ENCODE measurements at places on chromosomes 5 and 9.

DNA sequence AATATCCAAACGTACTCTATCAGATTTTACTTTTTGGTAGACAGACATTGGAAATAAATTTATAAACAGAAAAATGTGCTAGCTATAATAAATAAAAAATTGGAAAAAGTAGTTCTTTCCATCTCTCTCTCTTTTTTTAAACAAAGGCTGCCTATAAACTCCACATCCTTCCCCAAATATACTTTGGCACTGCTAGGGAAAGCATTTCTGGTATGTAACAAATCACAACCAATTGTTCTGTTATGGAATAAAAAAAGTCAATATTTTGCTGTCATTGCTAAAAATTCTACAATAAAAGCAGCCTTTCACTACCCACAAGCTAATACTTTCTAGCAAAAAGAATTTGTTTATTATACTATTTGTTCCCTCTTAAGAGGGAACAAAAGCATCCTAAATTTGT, 169.2 kb upstream of the TARS1 start:
- no peak for DNase-seq

DNA sequence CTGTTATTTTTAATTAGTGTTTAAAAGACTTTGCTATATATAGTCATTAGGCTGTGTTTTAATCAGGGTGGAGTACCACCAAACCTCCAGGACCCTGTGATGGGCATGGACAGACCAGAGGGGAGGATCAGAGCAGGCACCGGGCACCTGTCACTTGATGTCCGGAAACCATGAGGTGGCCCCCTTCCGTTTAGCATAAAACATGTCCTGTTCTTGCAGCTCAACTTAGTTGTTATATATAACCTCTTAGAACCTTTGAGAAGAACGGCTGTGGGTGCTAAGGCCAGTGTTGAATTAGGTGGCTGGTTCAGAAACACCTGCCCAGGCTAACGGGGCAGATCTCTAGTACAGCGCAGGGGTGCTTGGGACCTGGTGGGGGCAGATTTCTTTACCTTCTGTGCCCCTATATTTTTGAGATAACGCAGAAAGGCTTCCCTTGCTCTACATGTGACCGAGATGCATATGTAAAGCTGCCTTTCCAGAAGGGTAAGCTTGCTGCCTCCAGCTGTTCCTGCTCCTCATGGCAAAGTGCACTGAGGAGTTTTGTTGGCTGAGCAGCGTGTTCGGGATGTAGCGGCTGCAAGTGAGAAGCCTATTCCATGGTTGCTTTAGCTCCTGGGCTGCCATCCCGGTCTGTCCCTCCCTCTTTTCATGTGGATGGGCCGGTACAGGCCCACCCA, 255.5 kb downstream of the FANCC start:
- no peak for DNase-seq

- DNase-seq, result no peak
Observed at GRCh38 chr9:123174887-123175518, 93.4 kb downstream of the STRBP start.

GRCh38 chr5:174699131-174699530, 25.3 kb upstream of the MSX2 start:
- no peak for DNase-seq

DNA sequence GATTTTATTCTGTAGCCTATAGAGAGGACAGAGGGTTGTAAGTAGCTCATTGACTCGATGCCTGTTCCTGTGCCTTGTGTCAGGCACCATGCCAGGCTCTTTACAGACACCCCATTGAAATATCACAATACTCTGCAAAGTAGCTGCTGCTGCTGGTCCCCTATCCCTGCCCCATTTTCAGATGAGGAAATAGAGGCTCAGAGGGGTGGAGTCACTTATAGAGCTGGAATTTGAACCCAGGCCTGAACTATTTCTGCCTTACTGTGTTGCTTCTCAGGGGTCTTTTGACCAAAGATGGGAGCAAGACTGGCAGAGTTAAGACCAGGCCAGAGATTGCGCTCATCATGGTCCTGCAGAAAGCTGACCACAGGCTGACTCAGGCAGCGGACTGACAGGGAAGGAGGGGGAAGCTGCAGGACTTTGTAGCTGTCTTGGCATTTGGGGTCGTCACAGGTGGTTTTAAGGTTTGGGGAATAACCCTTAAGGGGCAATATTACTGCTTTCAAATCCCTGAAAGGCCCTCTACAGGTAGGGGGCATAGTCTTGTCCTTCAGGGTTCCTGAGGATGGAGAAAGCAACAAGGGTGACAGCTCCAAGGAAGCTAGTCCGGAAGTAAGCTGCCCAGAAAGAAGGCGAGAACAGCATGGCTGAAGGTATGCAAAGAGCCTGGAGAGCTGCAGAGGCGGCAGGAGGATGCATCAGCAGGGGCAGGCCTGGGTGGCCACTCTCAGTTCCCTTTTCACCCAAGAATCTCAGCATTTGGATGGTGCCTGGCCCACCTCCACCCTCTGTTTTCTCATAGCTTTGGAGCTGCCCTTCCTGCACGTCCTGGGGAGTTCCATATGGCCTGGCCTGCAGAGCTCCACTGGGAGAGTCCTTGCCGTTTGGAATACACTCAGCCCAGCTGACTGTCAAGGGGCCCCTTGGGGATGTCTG, 18.3 kb upstream of the NDST1 start:
- DNase-seq, result peak; percentile 53

- DNase-seq, result peak; percentile 34
Observed at GRCh38 chr5:101390151-101390908, 487.2 kb upstream of the ST8SIA4 start.

DNA sequence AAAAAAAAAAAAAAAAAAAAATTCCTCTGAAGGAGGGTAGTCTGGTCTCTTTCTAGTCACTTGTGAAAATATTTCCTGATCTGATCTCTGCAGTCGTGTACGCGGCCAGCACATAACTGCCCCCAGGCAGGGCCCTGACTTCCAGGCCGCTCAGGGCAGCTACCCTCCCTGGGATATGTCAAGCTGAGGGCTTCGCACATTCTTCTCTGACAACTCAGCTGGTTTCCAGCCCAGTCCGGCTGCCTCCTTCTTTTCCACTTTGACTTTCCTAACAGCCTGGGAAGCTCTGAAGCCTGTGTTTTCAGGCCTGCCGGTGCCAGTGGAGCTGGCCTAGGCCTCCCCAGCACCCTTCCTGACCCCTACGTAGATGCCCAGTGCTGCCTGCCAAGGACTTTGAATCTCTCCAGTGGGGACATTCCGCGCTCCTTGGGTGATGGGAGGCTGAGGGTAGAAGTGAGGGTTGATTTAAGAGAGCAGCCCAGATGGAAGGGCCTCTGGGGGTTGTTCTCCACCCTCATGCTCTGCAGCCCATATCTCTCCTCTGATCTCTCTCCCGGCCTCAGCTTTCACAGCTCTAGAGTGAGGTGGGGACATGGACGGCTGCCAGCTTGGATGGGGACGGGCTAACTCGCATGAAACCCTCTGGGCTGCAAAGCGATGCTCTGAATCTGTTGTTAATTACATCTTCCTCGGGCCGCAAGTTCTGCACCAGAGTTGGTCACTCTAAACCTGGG, 20.7 kb downstream of the COL5A1 start:
- no peak for DNase-seq

DNA sequence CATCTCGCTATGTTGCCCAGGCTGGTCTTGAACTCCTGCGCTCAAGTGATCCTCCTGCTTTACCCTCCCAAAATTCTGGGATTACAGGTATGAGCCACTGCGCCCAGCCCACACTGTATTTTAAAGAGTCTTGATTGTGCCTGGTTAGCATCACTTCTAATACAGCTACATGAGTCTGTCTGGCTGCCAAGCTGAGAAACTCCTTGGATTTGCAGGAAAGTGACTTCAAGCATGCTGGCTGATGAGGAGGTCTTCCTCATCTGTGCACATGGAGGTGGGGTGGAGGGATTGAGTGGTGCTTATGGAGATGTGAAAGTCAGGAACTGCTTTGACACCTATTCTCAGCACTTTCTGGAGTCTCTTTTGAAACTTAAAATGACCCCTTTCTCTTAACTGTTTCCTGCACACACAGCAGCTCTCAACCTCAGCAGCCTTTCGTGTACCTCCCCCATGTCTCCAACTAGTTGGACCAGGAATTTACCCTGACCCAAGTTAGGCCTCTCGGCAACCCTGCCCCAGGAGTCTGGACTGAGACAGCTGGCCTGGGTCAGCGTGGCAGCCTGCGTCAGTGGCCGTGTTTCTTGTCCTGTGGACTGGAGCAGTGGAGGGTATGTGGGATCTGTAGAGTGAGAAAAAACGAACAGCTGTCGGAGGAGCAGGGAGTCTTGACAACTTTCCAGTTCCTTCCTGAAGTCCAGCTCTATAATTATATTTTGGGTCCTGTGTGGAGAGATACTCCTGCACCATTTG, 72.5 kb downstream of the ACER2 start:
- no peak for DNase-seq

DNA sequence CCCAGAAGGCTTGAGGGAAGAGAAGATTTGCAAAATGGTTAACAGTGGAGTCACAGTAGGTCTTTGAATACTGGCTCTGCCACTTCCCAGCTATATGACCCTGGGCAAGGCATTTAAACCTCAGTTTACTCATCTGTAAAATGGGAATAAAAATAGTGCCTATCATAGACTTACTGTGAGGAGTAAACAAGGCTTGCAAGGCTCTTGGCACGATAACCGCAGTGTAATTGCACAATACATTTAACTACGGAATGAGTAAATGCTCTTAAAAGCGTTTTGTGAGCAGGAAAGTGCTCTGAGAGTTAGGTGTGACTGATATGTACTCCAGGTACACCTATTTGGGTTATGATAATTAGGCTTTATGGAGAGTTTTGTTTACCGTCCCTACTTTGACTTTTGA, 8.4 kb downstream of the SLC36A3 start:
- DNase-seq, result no peak

- DNase-seq, result no peak
Observed at GRCh38 chr5:133917785-133918184, 50.6 kb downstream of the C5orf15 start.

- DNase-seq, result peak; percentile 97
Observed at GRCh38 chr5:80109646-80110478, 74.7 kb downstream of the THBS4 start.

GRCh38 chr9:110121170-110121569, 86.8 kb downstream of the C9orf152 start:
- no peak for DNase-seq

- DNase-seq, result no peak
Observed at GRCh38 chr9:97830884-97831829, 21.9 kb upstream of the FOXE1 start.

DNA sequence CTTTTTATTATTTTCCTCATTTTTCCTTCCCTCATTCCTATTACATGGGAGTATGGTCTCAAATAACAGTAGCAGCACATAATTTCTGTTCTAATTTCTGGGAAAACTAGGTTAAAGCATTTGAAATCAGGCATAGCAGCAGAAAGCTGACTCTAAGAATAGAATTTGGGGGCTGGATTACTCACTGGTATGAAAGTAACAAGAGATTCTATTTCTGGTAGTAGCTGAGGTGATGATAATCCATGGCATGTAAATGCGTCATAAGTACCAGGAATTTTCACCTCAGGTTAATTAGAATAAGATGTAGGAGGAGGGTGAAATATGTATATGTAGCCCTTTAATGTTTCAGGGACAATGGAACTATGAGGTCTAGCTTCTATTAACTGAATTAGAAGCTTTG, 662.0 kb downstream of the PTPRD start:
- DNase-seq, result no peak

DNA sequence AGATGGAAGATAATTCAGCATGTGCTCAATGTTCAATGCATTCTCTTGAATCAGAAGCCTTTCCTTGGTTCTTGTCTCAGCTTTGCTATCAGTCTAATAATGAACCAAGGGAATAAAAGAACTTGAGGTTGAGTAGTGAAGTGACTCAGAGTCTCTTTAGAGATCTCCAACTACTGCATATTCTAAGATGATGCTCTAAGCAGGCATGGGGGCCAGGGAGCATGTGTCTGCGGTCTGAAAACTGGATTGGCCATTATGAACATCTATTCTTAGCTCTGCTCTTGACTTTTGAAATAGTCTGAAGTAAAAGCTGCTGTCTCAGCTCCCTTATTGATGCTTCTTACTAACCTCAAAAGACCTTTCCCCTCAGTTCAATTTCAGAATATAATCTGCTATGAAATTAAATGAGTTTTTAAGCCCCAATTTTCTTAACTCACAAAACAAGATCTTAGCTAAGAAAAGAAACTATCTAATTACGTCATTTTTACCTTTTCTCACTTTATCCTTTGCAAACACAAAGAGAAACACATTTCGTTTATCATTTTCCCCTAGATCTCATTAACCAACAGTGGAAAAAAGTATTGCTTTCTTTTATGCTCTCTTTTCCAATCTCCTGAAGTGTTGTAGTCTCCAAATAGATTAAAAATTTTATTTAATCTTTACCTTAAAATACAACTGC, 44.8 kb downstream of the PLCXD3 start:
- DNase-seq, result no peak

Data from NCI-H524 (cell line).